ENCODE measurements at places on chromosomes 2 and 18.

DNA sequence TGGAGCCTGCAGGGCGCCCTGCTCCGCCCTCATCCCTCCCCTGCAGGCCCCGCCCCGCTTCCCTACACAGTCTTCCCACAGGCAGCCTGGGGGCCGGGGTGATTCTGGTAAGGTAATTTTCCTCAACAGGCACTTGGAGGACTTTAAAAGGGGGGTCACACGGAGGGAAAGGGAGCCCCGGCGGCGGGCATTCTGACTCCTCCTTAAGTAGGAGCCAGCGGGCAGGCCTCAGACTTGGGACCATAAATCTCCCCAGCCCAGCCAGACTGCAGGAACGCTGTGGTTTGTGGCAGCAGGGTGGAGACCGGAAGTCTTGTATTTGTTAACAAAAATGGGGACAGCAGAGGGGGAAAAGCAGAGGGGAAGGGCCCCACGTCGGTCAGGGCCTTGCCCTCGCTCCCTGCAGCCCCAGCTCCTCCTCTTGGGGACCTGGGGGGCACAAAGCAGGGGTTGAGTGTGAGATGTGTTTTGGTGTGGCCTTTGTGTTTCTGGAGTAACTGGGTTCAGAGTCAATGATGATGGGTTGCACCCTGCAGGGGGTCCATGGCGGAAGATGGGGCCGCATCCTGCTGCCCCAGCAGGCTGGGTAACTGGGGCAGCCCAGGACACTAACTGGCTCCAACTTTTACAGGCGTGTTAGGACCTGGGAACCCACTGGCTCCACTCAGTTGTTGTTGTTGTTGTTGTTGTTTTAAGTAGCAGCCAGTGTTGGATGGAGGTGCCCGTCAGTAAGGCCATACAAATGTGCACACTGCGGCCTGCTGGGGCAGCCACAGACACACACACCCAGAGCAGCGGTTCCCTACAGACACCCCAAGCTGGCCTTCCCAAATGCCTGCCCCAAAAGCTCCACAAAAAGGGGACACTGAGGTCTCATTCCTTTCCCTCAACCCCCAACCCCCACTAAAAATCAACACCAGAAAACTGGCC is 27.7 kb downstream of the SMAD7 start:
- DNase-seq = no peak

DNA sequence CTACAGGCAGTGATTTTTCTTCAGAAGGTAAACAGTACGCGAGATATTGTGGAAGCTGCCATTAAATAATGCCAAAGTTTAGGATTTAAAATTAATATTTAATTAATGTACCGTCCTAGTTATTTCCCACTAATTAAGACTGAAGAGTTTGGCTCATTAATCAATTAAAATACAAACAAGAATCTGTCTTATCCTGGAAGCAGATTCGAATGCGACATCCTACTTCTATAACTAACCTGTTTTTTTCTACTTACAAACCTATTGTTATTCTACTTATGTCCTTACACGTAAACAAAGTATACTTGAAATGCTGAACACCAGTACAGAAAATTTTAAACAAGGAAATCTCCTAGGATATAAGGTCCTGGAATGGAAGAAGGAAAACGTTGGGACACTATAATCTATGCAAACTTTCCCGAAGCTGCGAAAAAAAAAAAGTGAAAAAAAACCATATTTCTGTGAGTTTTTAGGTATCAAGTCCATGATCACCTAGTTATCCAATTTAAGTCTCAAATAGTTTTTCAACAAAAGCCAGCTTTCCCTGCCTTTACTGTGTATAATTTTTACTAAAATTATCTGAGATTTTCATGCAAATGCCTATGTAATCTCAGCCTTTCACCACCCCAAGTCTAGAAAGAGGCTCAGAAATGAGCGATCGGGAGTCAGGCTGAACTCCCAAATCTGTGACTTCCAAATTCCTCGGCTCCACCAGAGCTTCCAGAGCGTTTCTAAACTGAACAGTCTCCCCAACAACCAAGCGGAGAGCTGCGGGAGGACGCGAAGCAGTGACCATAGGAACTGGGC is 1.2 kb upstream of the C2orf15 start:
- DNase-seq = no peak

GRCh38 chr2:215880970-215881369 is 132.4 kb downstream of the MREG start:
- DNase-seq = no peak

DNA sequence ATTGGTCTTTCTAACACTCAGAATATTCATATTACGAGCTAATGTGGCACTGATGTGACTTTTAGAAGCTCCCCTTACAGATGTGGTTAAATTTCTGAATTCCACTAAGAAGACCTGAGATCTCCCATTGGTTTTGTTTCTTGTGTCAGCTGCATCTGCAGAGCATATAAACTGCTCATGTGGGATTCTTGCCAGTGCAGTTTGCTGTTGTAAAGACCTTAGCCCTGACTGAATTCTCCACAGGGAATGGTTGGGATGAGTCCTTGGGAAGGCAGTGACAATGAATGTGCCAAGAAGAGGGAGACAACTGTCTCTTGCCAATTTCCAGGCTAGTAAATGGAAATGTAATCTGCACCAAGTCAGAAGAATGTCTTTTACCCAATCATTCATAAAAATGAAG is 94.1 kb downstream of the PTPRM start:
- DNase-seq = no peak

DNA sequence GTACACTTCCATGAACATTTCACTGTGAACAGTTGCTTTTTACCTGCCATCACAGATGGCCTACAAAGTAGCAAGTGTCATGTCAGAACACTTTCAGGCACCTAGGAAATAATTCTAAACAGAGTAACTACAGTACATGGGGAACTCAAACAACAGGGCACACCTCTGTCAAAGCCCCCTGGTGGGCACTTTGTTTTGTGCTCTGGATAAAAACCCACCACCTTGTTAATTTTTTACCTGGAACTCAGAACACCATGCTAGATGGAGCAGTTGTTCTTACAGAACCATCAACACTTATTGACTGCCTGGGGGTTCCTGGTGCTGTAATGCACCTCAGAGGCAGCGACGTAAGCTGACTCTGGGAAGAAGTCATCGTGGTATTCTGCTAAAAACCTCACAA is 2.3 kb downstream of the MSL3B start:
- no peak for DNase-seq

GRCh38 chr2:171889808-171890207 is 4.2 kb downstream of the SLC25A12 start:
- no peak for DNase-seq

- DNase-seq = no peak
These were observed 44.5 kb downstream of the LDLRAD4 start for GRCh38 chr18:13262839-13263691.

GRCh38 chr2:43101751-43102150 is 124.7 kb downstream of the ZFP36L2 start:
- no peak for DNase-seq

- no peak for DNase-seq
These were observed 96.9 kb downstream of the ACTR3 start for GRCh38 chr2:113986762-113987290.

DNA sequence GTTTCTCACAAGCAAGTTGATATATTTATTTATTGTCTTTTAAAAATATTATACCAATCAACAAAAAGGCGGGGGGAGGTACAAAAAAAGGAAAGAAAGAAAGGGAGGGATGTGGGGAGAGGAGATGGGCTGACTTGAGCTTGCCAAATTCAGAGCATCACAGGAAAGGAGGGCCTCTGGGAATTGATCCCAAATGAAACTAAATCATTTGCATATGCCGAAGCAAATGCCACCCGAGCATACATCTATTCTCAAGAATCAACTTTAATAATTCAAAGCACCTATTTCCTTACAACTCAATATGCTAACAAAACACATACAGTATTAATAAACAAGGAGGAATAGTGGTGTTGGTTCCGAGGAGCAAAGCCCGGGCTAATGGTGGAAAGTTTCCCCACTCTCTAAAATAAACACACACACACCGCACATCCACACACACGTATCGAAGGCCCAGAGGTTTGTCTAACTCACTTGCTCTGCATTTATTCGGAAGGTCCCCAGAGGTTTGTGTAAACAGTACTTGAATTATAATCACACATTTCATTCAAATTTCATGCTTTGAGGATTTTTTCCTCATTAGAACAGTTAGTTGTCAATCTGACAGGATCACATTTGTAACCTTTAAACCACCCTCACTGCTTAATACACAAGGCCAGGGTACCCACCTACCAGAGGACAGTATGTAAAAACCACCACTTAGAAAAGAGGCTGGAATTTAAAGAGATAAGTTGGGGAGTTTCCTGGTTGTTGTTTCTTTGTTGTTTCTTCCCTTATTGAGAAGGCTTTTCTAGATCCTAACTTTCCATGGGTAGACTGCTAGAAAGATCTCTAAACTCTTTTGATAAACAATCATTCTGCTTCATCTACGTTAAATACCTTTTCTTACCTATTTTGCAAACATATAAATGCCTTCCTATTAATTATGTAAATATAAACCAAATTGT is 264.7 kb downstream of the TCF4 start:
- DNase-seq = no peak

- DNase-seq = no peak
These were observed 1572.8 kb upstream of the PIK3C3 start for GRCh38 chr18:40382197-40382596.

GRCh38 chr2:226256237-226256636 is 543.4 kb downstream of the IRS1 start:
- no peak for DNase-seq

- DNase-seq = no peak
These were observed 11.2 kb downstream of the CTDP1 start for GRCh38 chr18:79690586-79691482.

DNA sequence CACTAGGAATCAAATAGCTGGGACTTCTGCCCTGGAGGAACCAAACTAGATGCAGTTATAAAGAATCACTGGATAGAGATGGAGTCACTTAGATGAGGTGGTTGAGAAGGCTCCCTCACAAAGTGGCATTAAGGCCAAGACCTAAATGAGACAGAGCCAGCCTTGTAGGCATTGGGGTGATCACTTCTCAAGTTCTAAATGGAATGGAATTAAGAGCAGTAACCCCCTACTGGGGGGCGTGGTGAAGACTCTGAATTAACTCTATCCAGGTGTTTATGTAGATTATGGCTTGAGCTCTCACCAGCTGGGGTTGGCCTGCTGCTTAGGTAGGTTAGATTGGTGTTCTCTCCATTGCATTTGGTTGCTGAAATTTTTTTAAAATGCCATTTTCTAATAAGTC is 71.3 kb downstream of the TTC27 start:
- no peak for DNase-seq

GRCh38 chr2:171044416-171044815 is 115.4 kb downstream of the GORASP2 start:
- DNase-seq = no peak

DNA sequence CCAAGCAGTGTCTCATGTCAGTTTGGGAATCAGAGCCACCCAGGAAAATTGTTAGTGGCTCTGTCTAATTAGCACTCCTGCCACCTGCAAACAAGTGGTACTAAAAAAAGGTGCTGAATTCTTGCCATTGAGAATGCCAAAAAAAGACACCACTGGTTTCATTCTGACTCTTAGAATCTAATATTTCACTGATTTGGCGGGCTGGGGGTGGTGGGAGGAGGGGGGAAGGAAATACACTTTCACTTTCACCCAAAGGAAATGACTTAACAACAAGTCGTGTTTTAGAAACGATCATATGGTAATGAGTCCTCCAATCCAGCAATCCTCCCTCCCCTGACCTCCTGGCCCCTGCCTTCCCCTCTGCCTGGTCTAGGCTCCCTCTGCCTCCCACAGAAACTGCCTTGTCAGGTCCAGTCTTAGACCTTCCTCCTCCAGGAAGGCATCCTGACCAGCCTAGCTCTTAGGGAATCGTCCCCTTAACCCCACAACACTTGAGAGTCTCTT is 4.4 kb upstream of the KLHL29 start:
- no peak for DNase-seq

DNA sequence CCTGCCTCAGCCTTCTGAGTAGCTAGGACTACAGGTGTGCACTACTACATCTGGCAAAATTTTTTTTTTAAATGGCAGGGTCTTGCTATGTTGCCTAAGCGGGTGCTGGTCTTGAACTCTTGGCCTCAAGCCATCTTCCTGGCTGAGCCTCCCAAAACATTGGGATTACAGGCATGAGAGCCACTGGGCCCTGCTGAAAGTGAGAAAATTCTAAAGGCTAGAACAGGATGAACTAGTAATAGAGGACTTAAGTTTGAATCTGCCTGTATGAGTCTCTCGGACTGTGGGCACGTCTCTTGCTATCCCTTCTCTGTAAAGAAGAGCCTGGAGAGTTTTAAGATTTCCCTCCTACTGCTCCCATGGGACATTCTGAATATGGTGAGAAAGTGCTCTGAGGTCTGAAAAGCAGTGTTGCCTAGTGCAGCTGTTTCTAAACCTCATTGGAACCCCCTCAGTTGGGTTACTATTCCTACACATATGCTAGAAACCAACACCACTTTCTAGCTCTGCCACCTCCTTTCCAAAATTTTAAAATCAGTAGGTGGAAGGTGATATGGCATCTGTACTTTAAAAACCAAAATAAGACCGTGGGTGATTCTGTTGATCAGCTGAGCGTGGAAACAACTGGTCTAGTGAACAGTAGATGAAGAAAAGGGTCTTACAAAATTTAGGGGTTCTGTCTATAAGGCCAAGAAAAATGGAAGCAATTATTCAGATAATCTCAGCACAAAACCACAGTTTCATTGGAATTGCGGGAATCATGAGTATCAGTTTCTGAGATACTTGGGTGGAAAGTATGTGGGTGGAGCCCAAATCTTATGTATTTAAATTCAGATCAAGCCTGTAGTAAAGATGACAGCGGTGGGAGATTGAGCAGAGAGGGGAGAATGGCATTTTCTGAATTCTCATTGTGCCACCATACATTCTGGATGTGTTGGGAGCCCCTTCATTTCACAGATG is 259.8 kb upstream of the CXCR4 start:
- no peak for DNase-seq

DNA sequence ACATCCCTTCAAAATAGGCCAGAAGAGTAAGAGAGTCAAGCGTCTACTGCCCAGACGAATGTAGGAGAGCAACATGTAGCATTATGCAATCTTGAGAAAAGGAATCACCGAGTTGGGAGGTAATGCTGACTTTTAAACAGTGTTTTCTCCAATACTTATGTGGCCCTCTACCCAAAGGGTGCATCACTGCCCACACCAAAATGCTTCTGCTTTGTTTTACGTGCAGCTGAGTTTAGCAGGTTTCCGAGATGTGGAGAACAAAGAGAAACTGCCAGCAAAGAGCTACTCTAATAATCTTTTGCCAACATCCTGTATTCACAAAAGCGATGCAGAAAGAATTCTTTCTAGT is 63.4 kb upstream of the ZEB2 start:
- no peak for DNase-seq

GRCh38 chr18:46366751-46367376 is 262.7 kb downstream of the HAUS1 start:
- DNase-seq = no peak

Data from SIG-M5 (cell line).